Sigmoid colon (tissue), 7 donors: ENCODE measurements at places on chromosomes 7 and 10.
A peak's percentile ranks its signal among the peaks of the same experiment; 100 is the strongest.

GRCh38 chr10:87695074-87695473 lies 35.4 kb downstream of the PAPSS2 start:
- no peak overlapping the region for H3K27ac ChIP-seq
- H3K36me3 ChIP-seq, result no peaks in the 10 kb centered on the region
- H3K4me1 ChIP-seq, result no peaks in the 10 kb centered on the region
- no peak overlapping the region for H3K4me3 ChIP-seq

DNA sequence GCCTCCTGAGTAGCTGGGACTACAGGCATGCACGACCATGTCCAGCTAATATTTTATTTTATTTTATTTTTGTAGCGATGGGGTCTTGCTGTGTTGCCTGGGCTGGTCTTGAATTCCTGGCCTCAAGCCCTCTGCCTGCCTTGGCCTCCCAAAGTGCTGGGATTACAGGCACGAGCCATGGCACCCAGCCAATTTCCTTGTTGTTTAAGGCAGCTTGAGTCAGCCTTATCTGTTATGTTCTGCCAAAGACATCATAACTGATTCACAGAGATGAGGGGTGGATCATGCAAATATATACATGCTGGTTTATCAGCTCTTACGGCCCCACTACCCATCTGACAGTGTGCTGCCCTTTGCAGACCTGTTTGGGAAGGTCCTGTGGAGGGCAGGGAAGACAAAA lies 826.7 kb downstream of the TYW1 start:
- no peaks in the 10 kb centered on the region for H3K4me1 ChIP-seq
- no peak for DNase-seq
- H3K4me3 ChIP-seq, result no peak overlapping the region
- H3K27ac ChIP-seq, result no peak overlapping the region

- peak overlapping the region; percentile 38 for H3K4me3 ChIP-seq
- H3K36me3 ChIP-seq, result no peaks in the 10 kb centered on the region
- H3K27me3 ChIP-seq, result no peaks in the 10 kb centered on the region
- H3K27ac ChIP-seq, result peak overlapping the region; percentile 65
- no peaks in the 10 kb centered on the region for H3K4me1 ChIP-seq
- DNase-seq, result no peak
Observed at GRCh38 chr10:65570143-65571010, 1355.5 kb upstream of the LRRTM3 start.

DNA sequence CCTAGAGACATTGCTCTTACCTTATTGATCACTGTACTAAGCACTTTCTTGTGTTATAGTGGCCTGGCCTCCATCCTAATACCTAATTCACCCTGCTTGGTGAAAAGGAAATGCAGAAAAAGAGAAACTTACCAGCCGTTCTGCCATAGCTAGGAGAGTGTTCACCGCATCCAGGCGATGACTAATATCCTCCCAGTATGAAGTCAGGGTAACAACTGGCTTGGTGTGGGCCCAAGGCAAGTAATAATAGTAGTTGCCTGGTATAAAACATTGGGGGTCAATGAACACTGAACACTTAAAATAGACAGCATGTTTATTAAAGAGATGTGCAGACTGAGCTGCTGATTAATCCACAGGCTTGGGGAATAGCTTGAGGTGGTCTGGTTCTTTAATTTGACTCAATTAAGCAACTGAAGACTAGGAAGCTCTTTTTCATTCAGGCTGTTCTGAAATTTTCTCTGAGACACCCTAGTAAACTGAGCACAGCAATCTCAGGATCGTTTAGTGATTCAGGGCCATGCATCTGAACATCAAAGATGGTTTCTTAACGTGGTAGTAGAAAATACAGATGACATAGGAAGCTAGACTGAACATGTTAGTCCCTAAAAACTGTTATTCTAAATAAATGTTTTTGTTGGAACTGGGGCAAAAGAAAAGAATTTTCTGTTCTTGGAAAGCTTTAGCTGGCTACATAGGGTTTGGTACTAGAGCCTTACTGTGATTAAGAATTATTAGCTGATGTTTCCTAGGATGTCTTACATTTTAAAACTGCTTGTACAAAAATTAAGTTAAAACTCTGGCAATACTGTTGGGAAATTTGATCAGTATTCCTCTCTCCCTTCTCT lies 102.2 kb downstream of the MYOF start:
- H3K36me3 ChIP-seq, result peaks cover 19% of the 10 kb centered on the region
- H3K27ac ChIP-seq, result peak overlapping the region; percentile 84
- no peak overlapping the region for H3K4me3 ChIP-seq
- H3K27me3 ChIP-seq, result no peaks in the 10 kb centered on the region
- peaks cover 62% of the 10 kb centered on the region for H3K4me1 ChIP-seq
- no peak for DNase-seq
